ENCODE measurements at places on chromosomes 3 and 15.

GRCh38 chr15:73560501-73561117 is 72.6 kb downstream of the NPTN start:
- peak; percentile 17 for DNase-seq

DNA sequence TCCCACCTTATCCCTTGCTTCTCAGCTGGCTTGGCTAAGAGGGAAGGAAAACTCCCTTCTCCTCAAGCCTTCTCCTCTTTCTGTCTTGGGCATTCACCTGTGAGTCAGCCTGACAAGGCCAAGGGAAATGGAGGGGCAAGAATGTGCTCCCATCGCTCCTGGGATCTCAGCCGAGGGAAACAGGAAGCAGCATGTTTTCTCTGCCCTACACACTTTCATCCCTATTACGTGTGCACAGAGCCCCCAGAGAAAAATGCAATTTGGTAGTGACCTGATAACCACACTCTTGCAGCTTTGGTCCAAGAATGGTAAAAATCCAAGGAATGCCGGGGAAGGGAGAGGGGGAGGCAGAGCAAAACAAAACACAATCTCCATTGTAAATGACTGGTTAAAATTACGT is 32.9 kb upstream of the MTMR10 start:
- no peak for DNase-seq

- DNase-seq = no peak
These were observed 158.7 kb upstream of the UBE3A start for GRCh38 chr15:25597571-25597970.

DNA sequence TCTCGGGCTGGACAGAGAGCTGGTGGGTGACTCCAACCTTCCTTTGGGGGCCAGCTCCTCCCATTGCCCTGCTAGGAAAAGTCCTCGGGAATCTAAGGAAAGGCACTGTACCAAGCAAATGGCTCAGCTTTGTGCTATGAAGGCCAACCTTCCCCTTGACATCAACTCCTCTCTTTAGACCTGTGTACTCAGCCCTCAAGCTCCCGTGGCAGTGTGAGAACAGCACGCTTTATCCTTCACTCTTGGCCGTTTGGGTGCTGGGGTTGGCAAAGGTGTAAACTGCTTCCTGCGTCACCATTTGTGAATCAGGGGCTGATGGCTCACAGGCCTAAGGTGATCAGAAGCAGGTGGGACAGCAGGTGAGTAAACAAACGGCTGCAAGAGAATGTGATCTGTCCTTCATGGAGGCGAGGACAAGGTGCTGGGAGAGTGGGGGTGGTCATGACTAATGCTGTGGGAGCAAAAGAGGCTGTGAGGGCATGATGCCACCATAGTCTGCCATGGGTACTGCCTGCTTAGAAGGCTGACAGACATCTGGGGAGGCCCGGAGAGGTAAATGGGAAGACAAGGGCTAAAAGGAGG is 165.2 kb upstream of the TPM1 start:
- no peak for DNase-seq

DNA sequence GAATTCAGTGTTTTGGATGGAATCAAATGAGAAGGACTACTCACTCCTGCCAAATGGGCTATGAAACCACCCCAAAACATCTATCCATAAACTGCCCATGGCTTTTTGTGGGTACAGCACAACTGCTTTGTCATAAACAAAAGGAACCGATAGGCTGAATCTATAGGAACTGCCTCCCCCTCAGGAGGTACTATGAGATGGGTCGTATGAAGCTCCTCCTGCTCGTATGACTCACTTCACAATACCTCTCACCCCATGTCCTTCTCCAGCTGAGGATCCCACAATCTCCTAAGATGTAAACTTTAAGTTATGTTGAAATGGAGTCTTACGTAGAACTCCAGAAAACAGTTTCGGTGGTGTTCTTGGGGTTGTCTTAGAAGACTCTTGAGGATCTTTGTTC is 129.9 kb upstream of the SAMMSON start:
- DNase-seq = no peak

DNA sequence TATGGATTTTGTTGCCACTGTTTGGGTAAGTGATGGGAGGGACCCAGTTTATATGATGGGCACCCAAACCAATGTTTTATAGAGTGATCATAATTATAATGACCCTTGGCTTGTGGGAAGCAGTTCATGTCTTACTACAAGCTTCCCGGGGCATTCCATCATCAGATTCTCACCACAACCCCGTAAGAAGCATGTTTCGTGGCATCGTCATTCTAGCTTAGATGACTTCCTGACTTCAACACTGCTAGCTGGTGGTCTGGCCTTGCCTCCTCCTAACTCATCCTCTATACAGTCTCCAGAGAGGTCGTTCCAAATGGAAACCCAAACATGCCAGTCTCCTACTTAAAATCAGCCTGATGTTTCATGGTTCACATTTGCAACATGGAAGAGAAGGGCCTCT is 226.9 kb downstream of the ADAMTS9 start:
- no peak for DNase-seq

DNA sequence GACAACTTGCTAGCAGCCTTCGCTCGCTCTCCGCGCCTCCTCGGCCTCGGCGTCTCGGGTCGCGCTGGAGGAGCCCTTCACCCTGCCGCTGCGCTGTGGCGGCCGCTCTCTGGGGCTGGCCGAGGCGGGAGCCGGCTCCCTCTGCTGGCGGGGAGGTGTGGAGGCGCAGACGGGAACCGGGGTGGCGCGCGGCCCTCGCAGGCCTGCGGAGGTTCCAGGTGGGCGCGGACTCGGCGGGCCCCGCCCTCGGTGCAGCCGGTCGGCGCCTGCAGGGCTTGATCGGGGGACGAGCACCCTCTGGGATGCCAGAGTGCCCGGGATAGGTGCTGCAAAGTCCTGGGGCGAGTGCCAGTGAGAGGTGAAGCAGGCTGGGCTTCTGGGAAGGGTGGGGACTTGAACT is 989.9 kb downstream of the ROBO2 start:
- no peak for DNase-seq

DNA sequence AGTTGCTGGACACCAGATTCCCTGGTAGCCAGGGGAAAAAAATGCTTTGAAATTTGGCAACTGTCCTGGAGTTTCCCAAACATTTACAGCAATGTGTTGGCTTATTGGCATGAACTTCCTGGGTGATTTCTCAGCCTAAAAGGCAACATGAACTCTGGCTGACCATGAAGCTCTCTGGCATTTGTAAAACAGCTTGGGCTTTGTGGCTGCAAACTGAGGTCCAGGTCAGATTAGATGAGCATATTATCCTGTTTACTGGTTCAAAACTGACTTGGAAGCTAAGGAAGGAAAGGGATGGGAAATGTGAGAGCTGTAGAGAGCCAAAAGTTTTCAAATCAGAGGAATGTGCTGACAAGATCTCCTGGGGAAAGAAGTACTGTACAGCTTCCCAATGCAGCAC is 139.0 kb downstream of the P3H2 start:
- DNase-seq = no peak

DNA sequence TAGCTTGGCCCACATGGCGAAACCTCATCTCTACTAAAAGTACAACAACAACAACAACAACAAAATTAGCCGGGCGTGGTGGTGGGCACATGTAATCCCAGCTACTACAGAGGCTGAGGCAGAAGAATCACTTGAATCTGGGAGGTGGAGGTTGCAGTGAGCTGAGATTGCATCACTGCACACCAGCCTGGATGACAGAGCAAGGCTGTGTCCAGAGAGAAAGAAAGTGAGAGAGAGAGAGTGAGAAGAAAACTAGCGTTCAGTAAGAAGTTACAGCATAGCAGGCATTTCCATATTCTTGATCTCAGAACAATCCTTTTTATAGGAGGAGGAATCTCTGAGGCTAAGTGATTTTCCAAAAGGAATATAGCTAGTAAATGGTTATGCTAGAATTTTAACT is 1076.1 kb downstream of the AGBL1 start:
- DNase-seq = no peak

- no peak for DNase-seq
These were observed 43.4 kb downstream of the ST3GAL6 start for GRCh38 chr3:98806521-98806920.

DNA sequence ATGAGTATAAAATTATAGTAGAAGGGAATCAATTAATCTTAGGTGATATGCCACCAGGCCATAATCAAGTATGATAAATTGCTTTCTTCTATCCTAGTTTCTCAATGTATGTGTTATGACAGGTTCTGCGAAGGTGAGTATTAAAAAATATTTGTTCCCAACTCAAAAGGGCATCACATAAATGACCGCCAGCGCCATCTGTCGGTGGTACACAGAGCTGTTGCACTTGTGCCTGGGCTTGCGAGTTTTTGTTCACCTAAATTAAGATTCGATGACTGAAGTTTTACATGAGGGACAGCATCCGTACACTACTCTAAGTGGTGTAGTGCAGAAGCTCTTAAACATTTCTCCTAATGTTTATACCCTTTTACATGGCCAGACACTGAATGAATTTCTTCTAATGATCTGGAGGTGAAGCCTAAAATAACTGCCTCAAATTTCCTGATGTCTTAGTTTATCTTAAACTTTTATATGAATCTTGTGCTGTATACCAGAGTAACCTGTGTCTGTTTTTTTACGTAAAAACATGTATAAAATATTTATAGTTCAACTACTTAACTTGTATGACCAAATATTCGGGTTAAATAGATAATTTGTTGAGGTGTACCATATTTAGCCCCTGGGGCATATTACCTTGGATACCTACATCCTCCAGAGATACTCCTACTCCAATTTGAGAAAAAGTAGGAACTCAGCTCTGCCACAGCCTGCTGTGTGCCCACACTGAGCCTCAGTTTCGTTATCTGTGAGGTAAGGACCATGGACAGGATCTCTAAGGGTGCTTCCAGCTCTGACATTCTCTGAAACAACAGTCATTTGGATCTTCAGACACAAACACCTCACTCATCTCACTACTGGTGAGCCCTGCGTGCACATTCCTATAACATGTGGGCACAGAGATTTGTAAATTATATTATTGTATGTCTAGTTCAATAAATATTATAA is 365.6 kb downstream of the MAGI1 start:
- DNase-seq = no peak

Measured in CD4-positive, alpha-beta T cell treated with Interleukin-6 at 100 ng/mL for 8 hours (primary cell).